Activated CD8-positive, alpha-beta T cell treated with anti-CD3 and anti-CD28 coated beads, Interleukin-2, amount 10 ng/mL, durations not matched to agents 7 days and 5 days (primary cell): ENCODE measurements at places on chromosomes 3 and 15. TPM values are rescaled to one million over a fixed set of nuclear protein-coding genes. Genes with fewer than 3 reads are reported as not detected.

Gene SLC28A2
- total RNA-seq = not detected

Gene MORC1
- not detected for total RNA-seq

Gene LINGO1
- not detected for total RNA-seq

DNA sequence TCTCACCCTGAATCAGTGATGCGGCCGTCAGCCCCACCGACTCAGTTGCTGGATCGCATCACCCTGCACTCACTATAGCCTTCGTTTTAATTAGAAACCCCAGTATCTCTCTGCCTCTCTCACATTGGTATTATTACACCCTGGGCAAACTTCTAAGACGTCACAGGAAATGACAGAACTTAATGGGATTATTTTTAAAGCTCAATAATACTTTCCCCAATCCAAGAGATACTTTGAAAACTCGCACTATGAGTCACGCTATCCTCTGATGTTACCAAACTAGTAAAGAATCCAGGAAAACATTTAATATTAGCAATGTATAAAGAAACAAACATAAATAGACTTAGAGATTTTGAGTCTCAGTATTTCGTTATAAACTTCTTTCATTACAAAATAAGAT lies 36.6 kb downstream of the RUBCN start:
- DNase-seq = no peak
- H3K4me1 ChIP-seq = peaks cover 7% of the 10 kb centered on the region
- no peak overlapping the region for H3K4me3 ChIP-seq
- no peaks in the 10 kb centered on the region for H3K27me3 ChIP-seq
- no peak overlapping the region for H3K27ac ChIP-seq

DNA sequence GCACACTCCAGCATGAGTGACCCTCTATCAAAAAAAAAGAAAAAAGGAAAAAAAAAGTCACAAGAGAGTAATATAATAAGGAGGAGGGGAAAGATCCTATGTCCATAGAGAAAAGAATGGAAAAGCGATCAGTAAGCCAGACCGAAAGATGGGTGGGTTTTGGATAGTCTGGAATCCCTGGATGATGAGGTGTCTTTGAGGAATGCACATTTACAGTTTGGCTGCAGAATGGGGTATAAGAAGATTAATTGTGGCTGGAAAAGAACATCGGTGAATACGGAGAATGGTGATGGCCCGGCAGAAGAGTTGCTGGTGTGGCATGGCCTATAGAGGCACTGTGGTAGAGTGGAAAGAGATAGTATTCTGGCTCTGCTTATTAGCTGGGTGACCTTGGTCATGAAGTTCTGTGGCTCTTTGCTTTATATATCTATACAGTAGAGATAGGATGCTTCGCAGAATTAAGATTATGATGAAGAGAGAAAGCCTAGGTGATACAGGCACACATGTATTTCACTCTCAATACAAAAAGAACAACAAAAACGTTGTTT lies 187.9 kb downstream of the AKAP13 start:
- H3K27me3 ChIP-seq = no peaks in the 10 kb centered on the region
- no peak for DNase-seq
- no peaks in the 10 kb centered on the region for H3K4me1 ChIP-seq
- H3K4me3 ChIP-seq = no peak overlapping the region

- H3K27me3 ChIP-seq = peaks cover 10% of the 10 kb centered on the region
- H3K4me1 ChIP-seq = no peaks in the 10 kb centered on the region
- no peak for DNase-seq
- H3K36me3 ChIP-seq = no peaks in the 10 kb centered on the region
Measured at GRCh38 chr15:38743147-38743546, 178.5 kb upstream of the RASGRP1 start.

DNA sequence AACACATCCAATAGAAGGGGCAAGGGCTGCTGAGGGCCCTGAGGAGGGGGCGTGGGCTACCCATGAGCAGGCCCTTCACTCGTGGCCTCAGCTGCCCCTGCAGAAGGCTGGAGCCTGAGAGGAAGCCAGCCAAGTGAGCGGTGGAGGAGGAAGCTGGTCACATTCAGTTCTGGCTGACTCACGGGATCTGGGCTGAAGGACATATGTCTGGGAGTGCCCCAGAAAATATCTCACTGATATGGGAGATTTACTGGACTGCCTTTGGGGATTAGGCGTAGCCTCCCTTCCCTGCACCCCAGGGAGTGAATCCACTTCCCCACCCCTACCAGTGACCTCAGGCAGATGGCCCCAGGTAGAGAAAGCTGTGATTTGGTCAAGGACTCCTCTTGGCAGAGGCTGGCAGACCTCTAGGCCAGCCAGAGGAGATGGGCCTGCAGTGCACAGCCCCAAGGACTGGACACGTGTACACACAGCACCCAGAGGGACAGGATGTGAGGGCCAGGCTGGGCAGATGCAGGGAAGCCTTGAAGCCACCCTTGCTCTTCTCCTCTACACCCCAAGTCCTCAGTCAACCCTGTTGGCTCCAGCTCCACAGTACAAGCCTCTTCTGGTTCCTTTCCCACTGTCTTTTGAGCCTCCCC lies 14.2 kb upstream of the ANKDD1A start:
- no peaks in the 10 kb centered on the region for H3K27me3 ChIP-seq
- no peak for DNase-seq
- H3K4me1 ChIP-seq = peaks cover 70% of the 10 kb centered on the region
- peaks cover 20% of the 10 kb centered on the region for H3K36me3 ChIP-seq
- H3K4me3 ChIP-seq = no peak overlapping the region

DNA sequence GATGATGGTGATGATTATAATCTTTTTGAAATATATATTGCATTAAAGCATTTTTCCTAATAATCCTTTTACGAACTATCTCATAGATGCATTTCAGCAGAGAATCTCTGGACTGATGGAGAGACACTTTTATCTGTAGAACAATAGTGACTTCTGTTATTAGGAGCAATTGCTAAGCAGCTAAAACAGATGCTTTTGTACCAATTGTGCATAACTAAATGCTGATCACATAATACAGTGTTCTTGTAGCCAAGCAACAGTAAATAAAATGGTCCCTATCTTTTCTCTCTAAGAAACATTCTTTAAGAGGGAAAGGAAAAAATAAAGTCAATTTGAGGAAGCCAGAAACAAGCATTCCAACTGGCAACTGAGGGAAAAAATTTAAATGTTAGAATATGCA lies 405.8 kb upstream of the GOLIM4 start:
- no peak overlapping the region for H3K27ac ChIP-seq
- H3K27me3 ChIP-seq = no peaks in the 10 kb centered on the region
- no peak overlapping the region for H3K4me3 ChIP-seq
- H3K36me3 ChIP-seq = no peaks in the 10 kb centered on the region

DNA sequence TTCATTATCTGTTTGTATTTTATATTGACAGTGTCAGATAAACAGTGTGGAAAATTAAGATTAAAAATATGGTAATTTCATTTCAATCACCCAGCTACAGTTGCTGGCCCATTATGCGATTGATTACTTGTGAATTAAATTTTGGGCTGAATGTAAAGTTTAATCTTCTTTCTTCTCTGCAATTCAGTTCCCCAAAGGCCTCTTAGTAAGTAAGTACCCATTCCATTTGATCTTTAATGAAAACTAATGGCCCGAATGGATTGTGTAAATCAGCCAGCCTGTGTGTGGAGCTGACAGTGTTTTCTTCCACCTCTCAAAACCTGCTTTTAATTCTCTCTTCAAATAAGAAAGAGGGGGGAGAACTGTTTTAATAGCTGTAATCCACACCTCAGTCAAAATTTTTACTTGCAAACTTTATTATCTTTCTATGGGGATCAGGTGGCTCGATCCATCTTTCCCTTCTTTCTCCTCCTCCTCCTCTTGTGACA lies 307.1 kb downstream of the IL20RB start:
- no peak for DNase-seq
- no peaks in the 10 kb centered on the region for H3K4me1 ChIP-seq
- no peak overlapping the region for H3K27ac ChIP-seq
- H3K36me3 ChIP-seq = no peaks in the 10 kb centered on the region
- peaks cover 2% of the 10 kb centered on the region for H3K27me3 ChIP-seq

GRCh38 chr3:71055257-71056001 lies 528.1 kb downstream of the FOXP1 start:
- H3K27ac ChIP-seq = no peak overlapping the region
- no peak for DNase-seq
- H3K4me3 ChIP-seq = no peak overlapping the region

DNA sequence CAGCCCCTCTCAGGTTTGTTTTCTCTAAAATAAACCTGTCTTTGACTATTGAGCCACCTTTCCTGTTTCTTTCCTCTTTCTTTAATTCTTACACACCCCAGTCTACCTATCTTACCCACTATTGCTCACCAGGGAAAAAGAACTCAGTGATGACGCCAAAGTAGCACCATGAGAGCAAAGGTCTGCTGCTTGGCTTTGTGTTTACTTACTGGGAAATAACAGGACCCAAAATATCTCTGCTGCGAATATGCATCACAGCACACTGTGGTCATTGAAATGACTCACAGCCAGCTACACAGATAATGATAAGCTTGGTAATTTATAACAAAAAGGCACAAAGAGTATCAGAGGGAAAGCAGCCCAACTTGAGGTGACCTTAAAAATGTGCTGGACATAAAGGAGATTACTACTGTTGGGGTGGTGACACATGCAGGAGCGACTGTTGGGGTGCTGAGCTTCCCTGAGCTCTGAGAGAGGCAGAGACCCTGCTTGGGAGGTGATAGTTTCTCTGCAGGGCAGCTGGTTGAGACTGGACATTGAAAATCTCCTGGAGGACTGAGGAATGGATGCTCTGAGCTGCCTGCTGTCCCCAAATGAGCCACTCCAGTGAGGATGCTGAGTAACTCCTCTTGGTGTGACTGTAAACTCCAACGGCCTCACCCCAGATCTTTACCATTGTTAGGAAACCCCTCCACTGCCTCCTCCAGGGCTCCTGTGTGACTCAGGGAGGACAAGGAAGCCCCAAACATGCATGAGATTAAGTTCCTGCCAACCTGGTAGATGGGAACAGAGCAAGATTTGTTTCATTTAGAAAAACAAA lies 14.5 kb downstream of the EFCAB12 start:
- DNase-seq = no peak
- H3K27ac ChIP-seq = no peak overlapping the region
- H3K27me3 ChIP-seq = peaks cover 9% of the 10 kb centered on the region
- no peaks in the 10 kb centered on the region for H3K4me1 ChIP-seq
- H3K36me3 ChIP-seq = no peaks in the 10 kb centered on the region
